ENCODE measurements at places on chromosomes 4 and X. TPM values are rescaled to one million over a fixed set of nuclear protein-coding genes. Genes with fewer than 3 reads are reported as not detected.

Gene AKAP14
- total RNA-seq, result not detected

Gene SLC38A5
- 4.2 TPM for total RNA-seq

Gene CXCL1
- total RNA-seq, result 17.4 TPM

Gene SLC34A2
- not detected for total RNA-seq

Gene SLC16A2
- total RNA-seq, result 10.6 TPM

Gene SYNPO2
- total RNA-seq, result 194 TPM

Gene H2BW2
- total RNA-seq, result not detected

Gene SLITRK2
- total RNA-seq, result not detected

Gene PFKFB1
- not detected for total RNA-seq

Gene C4orf17
- not detected for total RNA-seq

Gene STK32B
- 1.3 TPM for total RNA-seq

Gene RBM3
- total RNA-seq, result 121 TPM

Gene DDX60
- total RNA-seq, result 19.0 TPM

Gene ARHGAP10
- total RNA-seq, result 41.5 TPM

Gene BTC
- 0.43 TPM for total RNA-seq

Gene SORBS2
- total RNA-seq, result 1.7 TPM

Gene AWAT2
- not detected for total RNA-seq

Gene BRS3
- total RNA-seq, result not detected

Gene SERTM2
- 1.3 TPM for total RNA-seq

Gene TRIM61
- 1.7 TPM for total RNA-seq

Gene SLC2A9
- 0.43 TPM for total RNA-seq

Gene MAGEC1
- total RNA-seq, result not detected

Gene KCNIP4
- under 0.01 TPM for total RNA-seq

Gene ANKRD50
- 27.1 TPM for total RNA-seq

Gene TMEM35A
- 1.9 TPM for total RNA-seq

Gene TRPC3
- 1.3 TPM for total RNA-seq

Gene EREG
- 5.2 TPM for total RNA-seq

Gene KANTR
- total RNA-seq, result 11.0 TPM

Gene RNF150
- 12.2 TPM for total RNA-seq

Gene ERVMER34-1
- total RNA-seq, result 0.32 TPM

Gene THAP9
- 3.9 TPM for total RNA-seq

Gene CAPN6
- 1.3 TPM for total RNA-seq

All from fibroblast of villous mesenchyme (primary cell).